Inflammatory macrophage treated with lipopolysaccharide for 1 hour (primary cell): ENCODE measurements at places on chromosomes 5 and 9.

DNA sequence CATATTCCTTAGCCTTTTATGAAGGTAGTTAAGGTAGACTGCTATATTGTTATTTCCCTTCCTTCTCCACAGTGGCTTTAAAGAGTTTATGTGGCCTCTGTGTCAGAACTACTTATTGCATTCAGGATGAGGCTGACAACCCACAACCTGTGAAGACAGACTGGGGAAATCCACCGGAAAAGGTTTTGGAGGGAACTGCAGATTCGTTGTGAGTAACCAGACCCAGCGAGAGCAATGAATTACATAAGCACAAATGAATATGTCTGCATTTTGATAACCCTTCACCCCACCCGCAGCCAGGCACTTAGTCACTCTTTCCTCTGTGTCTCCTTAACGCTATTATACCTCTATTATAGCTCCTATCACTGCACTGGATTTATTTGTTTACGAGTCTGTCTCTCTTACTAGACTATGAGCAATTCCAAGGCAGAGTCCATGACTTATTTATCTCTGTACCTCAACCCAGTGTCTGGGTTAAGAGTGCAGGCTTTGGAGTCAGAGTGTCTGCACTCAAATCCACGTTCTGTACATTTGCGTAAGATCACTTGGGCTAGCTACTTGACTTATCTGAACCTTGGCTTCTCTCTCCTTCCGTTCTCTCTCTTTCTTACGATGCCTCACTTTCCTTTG, 19.2 kb downstream of the KCTD16 start:
- peak; percentile 84 for DNase-seq

DNA sequence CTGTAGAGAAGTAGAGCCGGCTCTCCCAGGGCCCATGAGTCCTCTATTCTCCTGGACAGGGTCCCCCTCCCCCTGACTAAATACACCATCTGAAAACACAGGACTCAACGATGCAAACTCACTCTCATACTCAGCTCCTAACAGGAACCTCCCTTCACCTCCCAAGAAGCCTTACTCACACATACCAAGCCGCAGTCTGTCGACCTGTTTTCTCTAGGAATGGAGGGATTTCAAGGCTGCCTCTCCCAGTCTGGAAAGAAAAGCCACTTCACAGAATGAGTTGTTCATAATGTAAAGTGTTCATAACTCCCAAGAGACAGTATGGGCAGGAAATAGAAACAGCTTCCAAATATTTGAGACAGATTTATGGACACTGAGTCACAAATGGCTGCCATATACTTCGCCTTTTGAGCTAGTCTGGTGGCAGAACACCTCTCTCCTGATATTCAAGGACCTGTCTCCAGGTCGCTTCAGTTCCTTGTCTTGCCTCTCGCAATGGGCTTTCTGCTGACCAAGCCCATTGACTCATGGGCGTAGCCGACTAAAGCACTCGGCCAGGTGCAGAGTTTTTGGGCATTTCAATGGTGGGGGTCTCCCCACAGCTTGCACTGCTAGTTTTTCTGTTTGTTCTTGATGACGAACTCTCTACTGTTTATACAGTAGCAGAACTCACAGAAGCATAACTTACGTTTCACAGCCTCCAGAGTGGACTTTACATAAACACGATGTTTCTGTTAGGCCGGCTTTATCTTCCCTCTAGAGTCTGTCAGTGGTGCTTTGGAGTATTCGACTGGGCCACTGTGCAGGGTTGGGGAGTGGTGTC, 25.0 kb upstream of the IL17B start:
- DNase-seq = no peak

DNA sequence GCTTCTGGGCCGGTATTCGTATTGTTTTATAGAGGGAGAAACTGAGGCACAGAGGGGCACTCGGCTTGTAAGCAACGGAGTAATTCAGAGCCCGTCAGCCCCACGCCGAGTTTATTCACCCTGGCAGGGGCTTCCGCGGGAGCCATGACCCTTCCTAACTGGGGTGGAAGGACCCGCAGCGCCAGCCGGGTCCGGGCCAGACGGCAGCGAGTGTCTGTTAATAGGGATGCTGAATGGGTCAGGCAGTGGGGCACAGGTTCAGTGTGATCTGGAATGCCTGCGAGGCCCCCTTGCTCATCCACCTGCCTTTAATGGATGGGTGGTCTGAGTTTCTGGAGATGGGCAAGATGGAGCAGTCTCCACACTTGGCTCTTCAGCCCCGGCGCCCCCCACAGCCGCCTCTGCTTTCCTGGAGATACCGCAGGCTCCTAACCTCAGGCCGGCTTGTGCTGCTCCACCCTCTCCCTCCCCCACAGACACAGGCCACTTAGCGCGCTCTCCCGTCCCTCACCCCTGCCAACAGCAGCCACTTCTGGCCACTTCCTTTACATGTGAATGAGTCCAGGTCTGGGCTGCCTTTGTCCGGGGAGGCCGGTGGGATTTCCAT, 147.1 kb downstream of the ERCC6L2 start:
- peak; percentile 50 for DNase-seq

- no peak for DNase-seq
These were observed 8.6 kb upstream of the ANKRD33B start for GRCh38 chr5:10555277-10555684.

- DNase-seq = peak; percentile 19
These were observed at the start of gene PRR16 for GRCh38 chr5:120463991-120464626. Gene PRR16, plus strand, starts transcription at chr5:120464300.

GRCh38 chr5:149811453-149811852, 81.3 kb downstream of the PPARGC1B start:
- DNase-seq = no peak

DNA sequence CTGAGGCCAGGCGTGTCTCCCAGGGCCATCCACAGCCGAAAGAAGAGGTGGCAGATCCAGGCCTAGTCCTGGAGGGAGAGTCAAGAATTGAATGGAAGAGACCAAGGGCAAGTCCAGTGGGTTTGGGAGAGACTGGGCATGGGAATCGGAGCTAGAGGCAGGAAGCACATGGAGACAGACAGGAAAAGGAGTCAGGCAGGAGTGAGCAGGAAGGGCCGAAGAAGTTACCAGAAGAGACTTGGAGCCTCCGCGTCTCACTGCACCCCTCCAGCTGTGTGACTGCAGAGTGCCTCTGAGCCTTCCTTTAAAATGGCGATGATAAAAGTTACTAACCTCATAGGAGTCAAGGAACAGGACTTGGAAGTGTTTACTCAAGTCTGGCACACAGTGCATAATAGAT, 64.4 kb upstream of the ANGPTL2 start:
- DNase-seq = no peak

GRCh38 chr5:78518365-78519197, 130.0 kb downstream of the LHFPL2 start:
- peak; percentile 47 for DNase-seq

DNA sequence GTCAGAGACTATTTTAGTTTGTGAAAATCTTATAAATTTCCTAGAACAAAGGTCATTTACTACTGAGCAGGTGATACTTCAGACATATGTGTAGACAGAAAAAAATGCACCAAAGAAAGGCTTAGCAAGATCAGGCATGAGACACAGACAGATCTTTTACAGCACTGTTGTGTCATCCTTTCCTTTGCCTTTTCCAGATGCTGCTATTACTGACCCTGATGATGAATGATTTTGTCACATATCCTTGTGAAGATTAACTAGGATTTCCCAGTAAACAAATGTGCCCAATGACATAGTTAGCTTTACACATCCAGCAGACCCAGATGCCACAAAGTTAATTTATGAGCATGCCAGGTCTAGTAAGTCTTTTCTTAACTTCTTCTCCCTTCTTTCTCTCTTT, 68.2 kb downstream of the DMRTA1 start:
- DNase-seq = no peak

DNA sequence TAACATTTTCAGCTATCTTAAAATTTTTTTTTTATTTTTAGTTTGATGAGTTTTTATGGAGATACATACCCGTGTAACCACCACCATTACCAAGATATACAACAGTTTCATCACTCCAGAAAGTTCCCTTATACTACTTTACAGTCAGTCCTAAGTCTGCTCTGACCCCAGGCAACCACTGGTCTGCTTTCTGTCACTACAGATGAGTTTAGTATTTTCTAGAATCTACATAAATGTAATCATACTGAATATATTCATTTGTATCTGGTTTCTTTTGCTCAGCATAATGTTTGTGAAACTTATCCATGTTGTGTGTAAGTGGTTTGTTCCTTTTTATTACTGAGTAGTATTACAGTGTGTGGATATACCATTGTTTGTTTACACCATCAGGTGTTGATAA, 127.8 kb downstream of the GAS1 start:
- DNase-seq = no peak

- no peak for DNase-seq
These were observed 15.9 kb upstream of the ISOC1 start for GRCh38 chr5:129078660-129079059.

- DNase-seq = no peak
These were observed 482.3 kb downstream of the SPOCK1 start for GRCh38 chr5:137016783-137017324.

- DNase-seq = no peak
These were observed 4.7 kb upstream of the AOPEP start for GRCh38 chr9:94721754-94722153.

DNA sequence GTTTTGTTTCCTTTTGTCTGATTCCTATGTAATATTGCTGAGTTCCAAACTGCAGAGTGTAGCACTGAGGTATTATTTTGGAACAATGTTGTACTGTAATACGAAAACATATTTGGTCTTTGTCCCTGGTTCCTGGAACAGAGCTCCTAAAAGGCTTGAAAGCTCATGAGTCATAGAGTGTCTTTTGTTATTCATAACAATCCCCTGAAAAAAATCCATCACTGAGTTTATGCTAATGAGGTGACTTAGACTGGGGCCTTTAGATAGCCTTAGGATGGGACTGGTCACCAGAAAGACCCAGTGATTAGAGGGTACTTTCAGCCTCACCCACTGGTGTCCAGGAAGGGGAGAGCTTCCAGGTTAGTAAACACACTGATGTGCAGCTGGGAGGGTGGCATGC, 132.7 kb upstream of the POU5F2 start:
- no peak for DNase-seq

GRCh38 chr9:85158512-85158911, 489.0 kb downstream of the NTRK2 start:
- DNase-seq = no peak

- DNase-seq = peak; percentile 30
These were observed 21.7 kb upstream of the SPINK7 start for GRCh38 chr5:148290271-148291195.

- DNase-seq = no peak
These were observed 66.8 kb upstream of the RAD23B start for GRCh38 chr9:107216329-107216728.

- no peak for DNase-seq
These were observed 24.7 kb upstream of the RANBP6 start for GRCh38 chr9:6040077-6040476.

- no peak for DNase-seq
These were observed 76.4 kb downstream of the ROR2 start for GRCh38 chr9:91873637-91874051.

DNA sequence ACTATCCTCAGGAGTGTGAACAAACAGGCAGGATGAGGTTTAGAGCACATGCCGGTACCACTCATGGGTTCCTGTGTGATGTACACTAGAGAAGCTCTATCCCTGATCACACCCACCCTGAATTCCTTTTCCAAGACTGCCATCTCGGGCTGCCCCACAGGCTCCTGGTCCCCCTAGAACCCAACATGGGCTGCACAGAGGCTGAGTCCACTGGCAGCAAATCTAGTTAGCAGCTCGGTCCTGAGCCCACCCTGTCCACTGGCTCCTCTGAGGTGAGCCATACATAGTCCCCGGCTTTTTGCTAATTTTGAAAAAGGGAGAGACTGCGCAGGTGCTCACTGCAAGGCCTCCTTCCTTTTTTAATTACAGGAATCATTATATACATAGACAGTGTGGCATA, 227.0 kb downstream of the FSTL4 start:
- DNase-seq = no peak

- DNase-seq = no peak
These were observed 48.0 kb upstream of the FBXL7 start for GRCh38 chr5:15452030-15452429.

DNA sequence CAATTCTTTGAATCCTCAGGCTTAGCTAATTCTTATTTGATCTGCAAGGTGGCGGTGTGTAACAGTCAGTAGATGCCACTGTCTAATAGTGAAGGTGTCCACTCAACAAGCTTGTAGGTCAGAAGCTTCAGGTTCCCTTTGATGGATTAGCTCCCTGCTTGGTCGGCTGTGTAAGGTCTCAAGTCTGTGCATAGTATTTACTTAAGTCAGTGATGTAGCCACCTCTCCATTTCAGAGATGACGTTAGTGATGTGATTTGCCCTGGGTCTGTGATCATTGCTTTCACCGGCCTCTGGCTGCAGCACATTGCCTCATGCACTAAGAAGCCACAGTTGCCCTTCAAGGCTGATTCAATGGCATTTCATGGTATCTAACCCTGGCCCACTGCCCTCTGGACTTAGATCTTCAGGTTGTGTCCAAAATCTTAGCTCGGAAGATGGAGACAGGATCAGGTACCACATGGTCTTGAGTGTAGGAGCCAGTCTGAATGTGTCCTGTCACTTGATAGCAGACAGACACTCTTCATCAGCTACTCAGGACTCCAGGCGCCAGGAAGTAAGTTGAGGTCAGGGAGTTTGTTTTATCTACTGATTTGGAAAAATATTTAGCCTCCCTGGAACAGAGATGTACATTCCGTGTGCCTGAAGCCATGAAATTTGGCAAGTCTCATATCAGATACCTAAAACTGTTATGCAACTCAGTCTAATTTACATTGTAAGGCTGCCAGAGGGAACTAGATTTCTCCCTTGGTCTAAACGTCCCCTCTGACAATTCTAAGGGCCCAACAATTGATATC, 42.9 kb downstream of the SUB1 start:
- DNase-seq = no peak

DNA sequence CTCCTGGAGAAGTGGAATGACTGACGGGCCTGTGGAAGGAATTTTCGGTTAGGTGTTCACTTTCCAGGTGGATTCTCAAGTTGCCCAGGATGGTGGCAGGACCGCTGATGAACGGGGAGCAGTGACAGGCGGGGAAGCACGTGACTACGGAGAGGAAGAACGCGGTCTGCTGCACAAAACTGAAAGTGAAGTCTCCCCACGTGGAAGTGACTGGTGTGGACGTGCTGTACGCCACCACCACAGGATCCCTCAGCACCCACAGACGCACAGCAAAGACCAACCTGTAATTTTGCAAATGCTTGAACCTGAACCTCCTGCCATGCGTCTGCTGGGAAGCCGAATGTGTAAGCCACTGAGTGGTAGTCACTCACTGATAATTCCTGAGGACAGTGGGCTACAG, 51.4 kb downstream of the RNF130 start:
- no peak for DNase-seq

DNA sequence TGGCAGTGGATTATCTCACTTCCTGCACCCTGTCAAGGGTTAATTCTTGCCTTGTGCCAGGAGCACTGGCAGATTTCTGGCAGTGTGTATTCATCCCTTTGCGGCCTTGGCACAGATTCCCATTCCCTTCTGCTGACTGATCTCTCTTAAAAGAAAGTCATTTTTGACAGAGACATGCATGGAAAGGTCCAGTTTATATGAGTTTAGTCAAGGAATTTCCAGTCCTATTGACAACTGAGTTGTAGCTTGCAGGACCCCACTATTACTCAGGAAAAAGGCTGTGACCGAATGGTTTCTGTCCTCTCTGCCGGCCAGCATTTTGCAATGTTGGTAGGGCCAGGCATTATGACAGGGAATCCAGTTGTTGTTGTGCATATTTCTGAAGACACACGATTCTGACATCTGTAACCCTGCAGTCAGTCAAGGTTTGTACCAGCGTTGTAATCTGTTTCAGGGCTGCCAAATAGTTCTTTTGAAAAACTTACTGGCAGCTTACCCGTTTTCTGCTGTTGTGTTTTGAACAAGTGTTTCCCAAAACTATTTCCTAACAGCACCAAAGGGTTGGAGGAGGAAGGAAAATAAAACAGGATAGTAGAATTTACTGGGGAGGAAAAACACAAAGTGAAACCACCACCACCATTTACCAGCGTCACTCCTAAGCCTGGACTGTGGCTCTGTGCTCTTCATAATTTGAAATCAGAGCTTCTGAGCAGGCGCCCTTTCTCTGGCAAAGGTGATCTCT, 243.4 kb upstream of the KLF4 start:
- no peak for DNase-seq
